ENCODE measurements at places on chromosomes 12 and 14.

GRCh38 chr14:95072310-95072905 is 84.9 kb downstream of the DICER1 start:
- DNase-seq, result no peak

DNA sequence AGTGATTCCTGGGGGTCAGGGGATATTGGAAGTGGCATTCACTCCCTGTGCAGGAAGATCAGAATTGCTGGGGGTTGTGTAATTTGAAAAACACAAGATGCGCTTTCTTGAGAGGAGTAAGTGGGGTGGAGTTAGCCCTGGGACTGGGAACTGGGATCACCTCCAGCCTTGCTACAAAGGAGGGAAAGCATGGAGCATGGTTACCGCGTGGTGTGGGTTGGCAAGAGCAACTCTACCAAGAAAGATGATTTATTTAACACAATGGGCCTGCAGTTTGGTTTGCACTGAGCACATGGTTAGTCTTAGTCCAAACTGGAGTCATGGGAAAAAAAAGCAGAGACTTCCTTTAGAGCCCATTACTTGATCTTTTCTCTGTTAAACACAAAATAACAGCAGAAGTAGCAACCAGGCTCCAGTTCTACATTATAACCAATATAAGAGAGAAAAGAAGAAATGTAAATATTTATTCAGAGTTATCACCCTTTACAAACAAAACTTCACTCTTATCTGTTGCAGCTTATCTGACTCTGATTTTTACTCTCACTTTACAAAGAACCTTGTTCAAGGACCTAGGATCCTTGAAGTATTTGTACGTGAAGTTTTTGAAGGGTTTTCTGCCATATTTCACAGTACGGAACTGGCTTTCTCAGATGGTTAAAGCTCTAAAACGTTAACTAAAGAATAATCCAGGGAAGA is 2.1 kb upstream of the NIN start:
- DNase-seq, result no peak

DNA sequence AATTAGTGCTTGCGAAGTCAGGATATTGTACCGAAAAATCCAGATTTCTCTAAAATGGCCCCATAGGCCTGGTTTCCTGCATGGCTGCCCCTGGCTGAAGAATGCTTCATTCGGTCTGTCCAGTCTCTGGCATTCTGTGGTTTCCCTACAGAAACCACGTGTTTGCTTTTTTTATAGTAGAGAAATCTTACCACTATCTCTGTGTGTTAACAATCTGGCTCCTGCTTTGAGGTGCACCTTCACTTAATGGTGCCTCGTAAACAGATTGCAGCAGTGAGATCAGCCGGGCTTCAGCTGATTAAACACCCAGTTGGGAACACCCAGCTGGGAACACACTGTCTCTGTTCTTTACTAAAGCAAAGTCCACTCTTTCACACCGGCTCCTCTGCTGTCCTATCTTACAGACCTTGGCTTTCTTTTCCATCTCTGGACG is 6.7 kb upstream of the DNAAF2 start:
- DNase-seq, result no peak

GRCh38 chr12:19957308-19958125 is 410.8 kb upstream of the PDE3A start:
- no peak for DNase-seq

DNA sequence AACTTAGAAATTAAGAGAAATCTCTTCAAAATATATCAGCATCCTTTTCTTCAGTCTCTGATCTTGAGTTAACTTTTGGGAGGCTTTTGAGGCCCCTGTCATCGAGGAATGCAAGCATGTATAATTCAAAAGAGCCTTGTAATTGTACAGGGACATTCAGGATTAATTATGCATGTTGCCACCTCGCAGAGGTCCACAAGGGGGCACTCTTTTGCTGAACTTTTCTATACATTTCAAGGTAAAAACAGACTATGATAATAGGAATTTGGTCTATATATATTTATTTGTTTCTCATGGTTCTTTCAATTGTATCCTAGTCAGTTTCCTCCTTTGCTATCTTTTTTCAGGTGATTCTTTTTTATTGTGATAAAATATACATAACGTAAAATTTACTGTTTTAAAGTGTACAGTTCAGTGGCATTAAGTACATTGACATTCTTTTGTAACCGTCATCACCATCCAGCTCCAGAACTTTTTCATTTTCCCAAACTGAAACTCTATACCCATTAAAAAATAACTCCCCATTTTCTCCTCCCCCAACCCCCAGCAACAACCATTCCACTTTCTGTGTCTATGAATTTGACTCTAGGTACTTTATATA is 47.0 kb upstream of the SLC2A13 start:
- DNase-seq, result peak; percentile 38

GRCh38 chr14:61632807-61633206 is 62.5 kb upstream of the HIF1A start:
- DNase-seq, result no peak
